ENCODE measurements at places on chromosomes 6 and 20.

DNA sequence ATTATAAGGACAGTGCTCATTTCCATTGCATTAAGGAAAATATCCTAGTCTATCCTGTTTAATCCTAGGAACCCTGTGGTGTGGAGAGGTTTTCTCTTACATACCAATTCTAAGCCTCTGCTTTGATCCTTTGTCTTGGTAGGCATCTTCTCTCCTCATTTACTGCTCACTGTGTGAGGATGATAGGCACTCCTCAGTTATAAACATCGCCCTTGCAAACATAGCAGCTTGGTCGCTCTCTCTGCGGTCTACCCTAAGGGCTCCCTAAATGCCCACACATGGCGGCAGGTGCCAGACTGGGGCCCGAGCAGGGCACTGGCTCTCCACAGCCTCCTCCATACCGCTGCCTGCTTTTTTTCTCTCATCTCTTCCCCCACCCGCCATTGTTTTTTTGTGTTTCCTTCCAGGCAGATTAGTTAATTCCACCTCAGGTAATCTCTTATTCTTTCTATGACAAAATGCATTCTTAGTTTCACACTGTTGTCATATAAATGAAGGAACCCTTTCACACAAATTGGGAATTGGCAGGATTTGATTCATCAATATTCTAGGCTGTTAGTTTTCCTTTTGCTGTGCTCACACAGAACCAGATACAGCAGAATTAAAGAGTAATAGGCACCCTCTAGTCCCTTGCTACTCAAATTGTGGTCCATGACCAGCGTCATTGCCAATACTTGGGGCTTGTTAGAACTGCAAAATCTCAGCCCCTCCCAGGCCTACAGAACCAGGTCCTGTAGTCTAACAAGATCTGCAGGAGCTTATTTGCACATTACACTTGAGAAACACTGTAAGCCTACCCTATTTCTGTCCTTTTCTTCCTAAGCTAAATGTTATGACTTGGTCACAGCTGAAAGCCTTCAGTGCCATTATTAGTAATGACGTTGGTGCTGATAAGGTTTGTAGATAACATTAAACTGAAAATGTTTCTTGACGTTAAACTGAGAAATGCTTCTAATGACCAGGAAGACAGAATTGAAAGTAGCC, 36.3 kb downstream of the CARMIL1 start:
- DNase-seq: no peak

DNA sequence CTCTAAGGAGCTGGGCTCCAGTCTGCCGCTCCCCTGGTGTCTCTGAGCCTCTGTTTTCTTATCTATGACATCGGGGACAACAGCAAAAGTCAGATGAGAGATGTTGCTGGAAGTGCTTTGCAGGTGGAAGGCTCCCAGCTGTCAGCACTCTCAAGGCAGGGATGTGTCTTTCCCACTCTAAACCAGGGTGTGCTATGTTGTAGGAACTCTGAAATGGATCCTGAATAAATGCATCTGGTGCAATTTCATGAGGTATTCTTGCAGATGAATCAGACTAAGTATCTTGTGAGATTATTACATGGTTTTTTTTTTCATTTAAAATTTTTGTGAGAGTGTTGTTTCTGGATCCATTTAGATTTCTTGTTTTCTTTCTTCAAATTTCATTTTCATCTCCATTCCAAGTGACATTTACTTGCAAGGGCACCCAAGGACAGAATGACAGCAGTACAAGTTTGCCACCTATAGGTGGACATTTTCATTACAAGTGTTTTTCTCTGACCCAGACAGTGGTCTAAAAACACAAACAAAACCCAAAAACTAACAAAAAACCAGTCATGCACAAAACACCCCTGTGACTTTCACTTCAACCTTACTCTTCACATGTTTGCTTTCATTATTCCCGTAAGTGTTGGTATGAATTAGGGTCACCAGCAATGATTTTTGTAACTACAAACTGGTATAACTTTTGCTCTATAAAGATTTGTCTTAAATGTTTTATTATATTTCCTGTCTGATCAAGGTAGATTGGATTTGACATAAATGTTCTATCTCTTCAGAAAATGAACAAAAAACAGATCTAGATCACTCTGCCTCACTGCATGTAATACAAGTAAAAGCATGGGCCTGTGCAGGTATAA, 14.7 kb upstream of the SIM1 start:
- no peak for DNase-seq

GRCh38 chr6:152720974-152721373, 23.3 kb downstream of the MYCT1 start:
- DNase-seq: peak; percentile 27

DNA sequence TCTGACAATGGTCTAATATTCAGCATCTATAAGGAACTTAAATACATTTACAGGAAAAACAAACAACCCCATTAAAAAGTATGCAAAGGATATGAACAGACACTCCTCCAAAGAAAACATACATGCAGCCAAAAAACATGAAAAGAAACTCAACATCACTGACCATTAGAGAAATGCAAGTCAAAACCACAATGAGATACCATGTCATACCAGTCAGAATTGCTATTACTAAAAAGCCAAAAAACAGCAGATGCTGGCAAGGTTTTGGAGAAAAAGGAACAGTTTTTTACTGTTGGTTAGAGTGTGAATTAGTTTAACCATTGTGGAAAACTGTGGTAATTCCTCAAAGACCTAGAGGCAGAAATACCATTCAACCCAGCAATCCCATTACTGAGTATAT, 339.0 kb upstream of the ADGRB3 start:
- peak; percentile 63 for DNase-seq

DNA sequence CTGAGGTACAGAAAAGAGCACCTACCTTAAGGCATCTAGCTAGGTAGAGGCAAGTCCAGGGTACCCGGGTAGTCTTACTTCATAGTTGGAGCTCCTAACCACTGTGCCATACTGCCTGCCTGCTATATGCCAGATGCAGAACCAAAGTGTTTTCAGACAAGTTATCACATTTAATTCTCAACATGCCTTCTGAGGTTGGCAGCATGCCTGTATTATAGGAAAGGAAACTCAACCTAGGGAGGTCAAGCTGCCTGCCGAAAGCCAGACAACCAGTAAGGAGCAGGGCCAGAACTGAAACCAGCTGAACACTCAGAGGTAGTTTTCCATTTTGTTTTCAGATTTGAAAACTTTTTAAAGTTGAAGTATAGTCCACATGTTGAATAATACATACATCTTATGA, 5.4 kb downstream of the CTNNBL1 start:
- DNase-seq: no peak

DNA sequence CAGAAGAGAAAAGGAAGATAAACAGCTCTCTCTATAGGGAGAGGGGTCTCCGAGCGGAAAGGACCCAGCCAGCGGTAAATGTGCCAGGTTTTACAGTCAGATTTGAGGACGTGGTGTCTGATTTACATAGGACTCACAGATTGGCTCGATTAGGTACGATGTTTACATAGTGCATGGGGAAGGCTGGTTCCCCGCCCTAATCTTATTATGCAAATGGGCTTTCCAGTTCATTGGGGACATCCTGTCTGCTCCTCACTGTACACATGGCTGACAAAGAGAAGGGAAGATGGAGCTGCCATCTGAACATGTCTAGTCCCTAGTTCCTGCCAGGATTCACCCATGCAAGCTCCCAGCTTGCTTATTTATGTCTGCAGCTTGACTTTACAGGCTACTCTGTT, 119.9 kb downstream of the RNF144B start:
- no peak for DNase-seq

Data from astrocyte (in vitro differentiated cells and primary cell).